ENCODE measurements at places on chromosomes 16 and 17.

DNA sequence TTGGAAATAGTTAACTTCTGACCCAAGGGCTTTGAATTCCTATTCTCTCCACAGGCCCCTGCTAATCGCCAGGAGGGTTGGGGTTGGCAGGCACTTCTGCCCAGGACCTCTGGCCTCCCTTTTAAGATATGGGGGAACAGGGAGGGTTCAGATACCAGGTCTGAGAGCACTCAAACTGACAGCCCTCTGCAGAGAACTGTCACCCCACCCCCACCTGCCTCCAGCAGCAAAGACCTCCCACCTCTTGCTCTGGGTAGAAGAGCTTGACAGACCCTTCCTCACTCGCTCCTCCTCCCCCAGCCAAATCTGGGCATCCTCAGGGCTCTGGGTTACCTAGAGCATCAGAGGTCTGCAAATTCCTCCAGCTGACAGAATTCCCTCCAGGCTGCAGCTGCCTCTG is 11.6 kb downstream of the CDH3 start:
- no peak for DNase-seq

DNA sequence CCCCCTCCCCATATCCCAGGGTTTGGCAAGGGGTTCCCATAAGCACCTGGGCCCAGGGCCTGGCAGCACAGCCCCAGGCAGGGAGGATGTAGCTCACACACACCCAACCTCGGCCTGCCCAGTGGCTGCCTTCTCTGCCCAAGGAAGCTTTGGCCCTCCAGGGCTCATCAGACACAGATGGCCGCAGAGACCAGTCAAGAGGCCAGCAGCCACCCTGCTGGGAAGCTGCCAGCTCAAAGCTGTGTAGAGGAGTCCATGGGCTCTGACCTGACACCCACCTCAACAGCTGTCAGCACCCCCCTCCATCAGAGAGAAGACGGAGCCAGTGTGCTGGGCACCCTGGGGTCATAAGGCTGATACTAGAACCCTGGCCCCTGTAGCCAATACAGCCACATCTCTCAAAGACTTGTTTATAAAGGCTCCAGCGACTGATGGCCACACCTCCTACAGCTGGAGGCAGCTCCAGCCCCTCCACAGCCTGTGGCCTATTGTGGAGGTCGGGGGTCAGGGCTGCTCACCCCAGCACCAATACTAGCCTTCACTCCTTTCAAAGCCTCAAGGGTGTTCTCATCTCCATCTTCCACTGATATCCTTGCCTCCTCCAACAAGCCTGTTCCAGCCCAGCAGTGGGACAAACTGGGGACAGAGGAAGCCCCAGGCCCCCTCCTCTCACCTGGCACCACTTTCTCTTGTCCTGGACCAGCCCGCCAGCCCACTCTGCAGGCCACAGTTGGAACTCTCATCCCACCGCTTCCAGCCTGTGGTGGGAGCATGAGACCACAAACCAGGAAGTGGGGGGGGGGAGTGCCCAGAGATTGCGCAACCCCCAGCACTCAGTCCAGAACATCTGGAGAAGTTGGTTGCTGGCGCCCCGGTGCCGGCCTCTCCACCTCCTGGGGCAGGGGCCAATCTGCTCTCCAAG is 2.2 kb upstream of the MPG start:
- DNase-seq = no peak

DNA sequence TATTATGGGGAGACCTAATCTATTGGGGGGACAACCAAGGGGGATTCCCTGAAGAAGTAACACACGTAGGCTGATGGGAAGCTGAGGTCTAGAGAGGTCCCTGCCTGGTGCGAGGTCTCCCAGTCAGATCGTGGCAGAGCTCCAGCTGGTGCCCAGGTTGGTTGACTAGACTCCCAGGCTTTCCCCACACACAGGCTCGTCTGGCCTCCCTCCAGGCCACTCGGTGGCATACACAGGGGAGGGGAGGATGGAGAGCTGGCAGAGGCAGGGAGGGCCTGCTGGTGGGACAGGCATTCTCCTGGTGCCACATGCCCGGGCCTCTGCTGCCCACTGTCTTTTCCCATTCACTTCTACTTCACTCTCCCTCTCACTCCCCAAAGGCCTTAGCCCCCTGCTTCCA is 8.5 kb upstream of the SOCS3 start:
- no peak for DNase-seq

DNA sequence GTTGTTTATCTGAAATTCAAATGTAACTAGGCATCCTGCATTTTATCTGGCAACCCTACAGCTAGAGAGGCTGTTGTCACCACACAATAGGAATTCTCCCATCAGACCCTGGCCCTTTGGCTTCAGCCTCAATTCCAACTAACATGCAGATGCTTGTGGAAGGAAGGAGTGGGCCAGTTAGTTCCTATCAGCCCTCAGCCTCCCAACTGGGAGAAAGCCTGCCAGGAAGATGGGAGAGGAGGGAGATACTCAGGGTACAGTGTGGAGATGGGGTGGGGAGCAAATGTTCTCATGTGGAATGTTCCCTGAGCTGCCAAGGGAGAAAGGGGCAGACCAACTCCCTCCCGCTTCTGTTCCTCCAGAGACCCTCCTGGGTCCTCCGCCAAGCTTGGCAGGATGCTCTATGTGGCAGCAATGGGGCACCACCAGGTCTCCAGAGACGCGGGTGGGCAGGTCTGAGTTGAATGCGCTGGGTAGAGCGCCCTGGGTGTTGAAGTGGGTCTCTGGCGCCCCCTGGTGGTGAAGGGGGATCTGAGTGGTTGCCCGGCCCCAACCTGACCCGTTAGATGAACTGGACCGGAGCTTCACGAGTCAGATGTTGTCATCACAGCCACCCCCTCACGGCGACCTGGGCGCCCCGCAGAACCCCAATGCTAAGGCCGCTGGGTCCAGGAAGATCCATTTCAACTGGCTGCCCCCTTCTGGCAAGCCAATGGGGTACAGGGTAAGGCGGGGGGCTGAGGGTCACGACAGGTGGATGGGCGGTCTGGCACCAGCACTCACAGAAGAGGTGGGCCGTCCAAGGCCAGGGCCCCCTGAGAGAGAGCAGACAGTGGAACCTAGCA is 15.2 kb downstream of the GALK1 start:
- peak; percentile 75 for DNase-seq

DNA sequence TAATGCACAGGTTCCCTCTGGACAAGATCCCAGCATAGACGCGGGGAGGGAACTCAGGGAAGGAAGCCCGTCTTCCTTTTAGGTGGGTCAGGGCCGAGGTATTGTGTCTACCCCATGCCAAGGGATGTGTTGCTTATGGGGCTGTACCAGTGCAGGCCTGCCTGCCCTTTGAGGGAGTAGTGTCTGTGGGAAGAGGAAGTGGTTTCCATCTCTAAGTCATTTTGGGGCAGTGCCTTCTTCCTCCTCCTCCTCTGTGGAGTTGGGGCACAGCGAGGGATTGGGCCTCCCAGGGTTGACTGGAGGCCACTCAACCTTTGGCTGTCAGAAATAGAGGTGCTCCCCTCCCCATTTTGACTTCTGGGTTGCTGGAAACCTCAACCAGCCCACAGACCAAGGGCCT is 26.5 kb downstream of the GJD3 start:
- DNase-seq = no peak

DNA sequence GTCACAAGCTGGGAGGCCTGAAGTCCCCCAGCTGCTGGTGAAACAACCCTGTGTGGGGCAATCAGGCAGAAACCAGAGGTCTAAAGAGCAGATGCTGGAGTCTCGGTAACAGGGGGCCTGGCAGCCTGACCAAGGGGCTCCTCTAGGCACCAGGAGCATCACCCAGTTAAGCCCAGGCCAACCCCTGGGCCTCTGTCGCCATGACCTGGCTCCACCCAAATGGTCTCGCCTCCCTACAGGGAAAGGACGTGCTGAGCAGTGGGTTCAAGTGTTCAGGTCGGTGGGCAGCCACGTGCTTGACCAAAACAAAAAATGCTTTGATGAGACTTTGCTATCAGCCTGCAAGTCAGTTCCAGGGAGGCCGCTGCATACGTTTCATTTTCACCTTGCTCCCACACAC is 240.3 kb downstream of the ZNF423 start:
- DNase-seq = no peak

DNA sequence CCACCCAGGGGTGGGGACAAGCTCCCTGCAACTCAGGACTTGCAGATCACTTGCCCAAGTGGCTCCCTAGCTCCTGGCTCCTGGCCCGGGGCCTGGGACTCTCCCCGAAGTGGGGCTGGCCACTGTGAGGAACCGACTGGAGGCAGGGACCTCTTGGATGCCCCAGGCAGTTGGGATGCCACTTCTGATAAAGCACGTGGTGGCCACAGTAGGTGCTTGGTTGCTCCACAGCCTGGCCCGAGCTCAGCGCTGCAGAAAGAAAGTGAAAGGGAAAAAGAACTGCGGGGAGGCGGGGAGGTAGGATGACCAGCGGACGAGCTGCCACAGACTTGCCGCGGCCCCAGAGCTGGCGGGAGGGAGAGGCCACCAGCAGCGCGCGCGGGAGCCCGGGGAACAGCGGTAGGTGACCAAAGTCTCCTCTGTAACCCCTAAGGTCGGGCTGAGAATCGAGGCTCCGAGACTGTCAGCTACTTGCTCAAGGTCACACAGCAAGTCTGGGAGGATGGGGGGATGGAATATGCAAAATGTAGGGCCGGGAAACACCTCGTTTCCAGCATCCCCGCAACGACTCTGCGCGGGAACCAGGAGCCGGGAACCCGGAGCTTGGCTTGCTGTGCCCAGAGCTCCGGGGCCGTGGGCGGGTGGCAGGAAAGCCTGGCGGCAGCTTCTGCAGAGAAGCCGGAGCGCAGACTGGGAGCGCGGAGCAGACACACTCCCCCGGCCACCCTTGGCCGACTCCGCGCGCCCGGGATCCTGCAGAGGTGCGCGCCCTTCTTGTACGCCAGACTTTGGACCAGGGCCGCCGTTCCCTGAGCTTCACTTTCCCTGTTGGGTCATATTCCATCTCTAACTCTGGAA is 1.9 kb downstream of the CIITA start:
- no peak for DNase-seq

DNA sequence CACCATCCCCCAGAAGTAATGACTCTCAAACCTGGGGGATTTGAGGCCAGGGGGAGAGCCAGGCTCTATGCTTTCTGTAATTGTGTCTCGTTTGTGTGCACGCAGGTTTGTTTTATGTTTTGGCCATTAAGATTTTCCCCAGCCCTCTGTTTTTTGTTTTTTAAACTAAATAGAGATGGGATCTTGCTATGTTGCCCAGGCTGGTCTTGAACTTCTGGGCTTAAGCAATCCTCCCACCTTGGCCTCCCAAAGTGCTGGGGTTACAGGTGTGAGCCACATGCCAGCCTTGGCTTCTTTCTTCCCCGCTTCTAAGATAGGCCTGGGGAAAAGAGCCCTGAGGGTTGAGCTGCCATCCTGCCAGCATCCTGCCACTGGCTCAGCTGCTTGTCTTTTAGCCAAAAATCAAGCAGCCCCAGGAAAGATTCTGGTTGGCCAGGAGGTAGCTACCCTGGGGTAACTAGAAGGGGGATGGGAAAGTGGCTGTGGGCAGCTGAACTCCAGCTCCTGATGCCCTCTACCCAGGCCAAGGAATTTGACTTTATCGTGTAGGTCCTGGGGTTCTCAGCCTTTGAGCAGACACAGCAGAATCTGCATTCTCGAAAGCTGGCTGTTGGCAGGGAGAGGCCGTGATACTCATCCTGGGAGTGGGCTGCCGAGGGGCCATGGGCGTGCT is 18.4 kb downstream of the KDM8 start:
- no peak for DNase-seq

DNA sequence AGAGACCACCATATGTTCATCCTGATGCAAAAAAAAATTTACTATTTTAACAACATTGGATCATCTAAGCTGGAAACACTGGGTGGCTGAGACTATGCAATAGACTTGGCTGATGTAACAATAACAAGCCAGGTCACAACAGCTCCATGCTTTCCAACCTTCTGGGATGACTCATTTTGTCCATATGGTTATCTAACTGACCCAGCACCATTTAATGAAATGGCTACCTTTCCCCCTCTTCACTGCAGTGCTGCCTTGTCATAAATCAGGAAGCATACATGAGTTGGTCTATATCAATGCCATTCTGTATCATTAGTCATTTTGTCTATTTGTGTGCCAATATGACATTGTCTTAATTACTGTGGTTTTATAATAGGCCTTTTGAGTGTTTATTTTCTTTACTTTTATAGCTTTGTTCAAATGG is 217.6 kb upstream of the KCNJ16 start:
- no peak for DNase-seq

DNA sequence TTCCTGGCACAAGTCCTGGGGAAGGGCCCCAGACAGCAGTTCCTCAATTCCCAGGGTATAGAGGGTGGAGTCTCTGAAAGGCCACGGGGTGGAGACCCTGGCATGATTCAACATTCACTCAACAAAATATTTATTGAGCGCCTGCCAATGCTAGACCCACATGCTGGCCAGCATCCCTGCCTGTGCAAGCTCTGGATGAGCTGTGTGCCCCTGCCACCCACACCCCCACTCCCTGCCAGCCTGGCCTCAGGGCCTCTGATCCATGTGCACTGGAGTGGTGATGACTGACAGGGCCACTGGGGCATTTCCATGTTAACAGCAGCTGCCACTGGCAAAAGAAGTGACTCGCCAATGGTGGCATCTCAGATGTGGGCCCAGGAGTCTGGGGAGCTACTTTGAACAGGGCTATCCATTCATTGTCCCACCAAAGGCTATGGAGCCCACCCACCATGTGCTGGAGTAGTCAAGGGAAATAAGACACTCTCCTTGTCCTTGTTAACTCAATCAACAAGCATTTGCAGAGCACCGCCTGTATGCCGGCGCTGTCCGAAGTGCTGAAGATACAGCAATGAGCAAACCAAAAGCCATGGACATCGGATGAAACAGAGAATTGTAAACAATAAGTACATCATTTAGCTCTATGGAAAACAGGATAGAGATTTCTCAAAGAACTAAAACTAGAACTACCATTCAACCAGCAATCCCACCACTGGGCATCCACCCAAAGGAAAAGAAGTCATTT is 3.0 kb upstream of the PRSS22 start:
- no peak for DNase-seq

DNA sequence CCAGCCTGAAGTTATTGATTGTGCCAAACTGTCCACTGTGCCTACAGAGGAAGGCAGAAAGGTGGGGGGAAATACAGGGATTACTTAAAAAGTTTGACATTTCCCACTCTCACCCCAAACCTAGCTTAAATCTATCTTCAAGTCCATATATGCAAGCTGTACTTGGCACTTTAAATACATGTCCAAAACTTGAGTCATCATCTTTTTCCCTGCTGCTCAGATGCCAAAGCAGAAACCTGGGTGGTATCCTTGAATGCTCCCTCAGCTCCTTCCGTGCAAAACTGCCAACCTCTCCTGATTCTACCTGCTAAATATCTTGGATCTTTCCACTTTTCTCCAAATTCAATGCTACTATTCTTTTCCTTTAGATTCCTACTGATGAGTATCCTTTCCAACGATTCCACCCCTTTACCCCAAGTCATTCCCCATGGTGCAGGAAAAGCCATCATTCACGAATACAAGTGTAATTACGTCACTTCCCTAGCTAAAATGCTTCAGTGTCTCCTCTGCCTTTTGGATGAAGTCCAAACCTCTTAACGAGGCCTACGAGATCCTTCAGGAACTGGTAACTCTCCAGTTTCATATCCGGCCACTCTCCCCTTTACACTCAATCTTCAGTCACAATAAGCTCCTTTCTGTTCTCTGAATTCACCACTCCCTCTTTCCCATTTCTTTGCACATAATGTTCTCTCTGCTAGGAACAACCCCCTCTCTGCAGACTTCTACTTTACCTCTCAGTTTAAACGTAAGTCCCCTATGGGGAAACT is 9.3 kb downstream of the BECN1 start:
- DNase-seq = no peak
